ENCODE measurements at places on chromosomes 6 and 20.

DNA sequence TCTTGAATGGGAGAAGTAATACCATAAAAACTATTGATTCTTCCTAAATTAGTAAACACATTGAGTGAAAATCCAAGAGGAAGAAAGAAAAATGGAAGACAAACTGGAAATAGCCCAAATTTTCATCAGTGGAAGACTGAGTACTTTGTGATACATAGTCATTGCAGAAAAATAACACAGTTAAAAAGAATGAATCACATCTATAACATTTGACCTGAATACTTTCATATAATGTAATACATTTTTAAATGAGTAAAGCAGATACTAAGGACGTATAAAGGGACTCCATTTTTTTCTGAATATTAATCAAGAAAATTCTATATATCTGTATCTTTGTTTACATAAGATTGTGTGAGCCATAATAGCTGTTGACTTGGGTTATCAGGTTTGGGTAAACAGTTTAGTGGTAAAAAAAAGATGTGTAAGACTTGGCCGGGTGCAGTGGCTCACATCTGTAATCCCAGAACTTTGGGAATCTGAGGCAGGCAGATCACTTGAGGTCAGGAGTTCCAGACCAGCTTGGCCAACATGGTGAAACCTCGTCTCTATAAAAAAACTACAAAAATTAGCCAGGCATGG lies 4.3 kb upstream of the SLC17A2 start:
- DNase-seq = peak; percentile 2

DNA sequence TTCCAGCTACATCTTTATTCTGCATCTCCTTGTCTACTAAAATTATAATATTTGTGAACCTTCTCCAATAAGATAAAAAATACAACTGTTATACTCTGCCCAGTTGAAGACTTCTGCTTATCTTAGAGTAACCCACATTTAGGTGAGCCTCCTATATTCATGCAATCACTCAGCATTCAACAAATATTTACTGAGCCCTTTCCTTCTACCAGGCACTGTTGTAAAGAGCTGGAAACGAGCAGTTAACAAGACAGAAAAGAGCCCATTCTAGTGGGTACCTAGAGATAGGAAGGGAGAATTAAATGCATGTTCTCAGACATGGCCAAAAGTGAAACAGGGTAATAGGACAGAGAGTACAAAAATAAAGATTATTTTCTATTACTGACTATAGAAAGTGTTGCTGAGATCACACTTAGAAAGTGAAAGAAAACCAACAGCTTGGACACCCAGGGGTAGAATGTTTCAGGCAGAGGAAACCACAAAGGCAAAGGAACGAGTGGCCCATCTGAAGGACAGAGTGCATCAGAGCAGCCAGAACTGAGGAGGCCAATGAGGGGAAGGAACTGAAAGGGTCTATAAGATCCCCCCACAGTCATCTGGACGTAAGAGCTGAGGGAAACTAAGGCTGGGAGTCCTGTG lies 50.8 kb upstream of the SMLR1 start:
- DNase-seq = no peak

- peak; percentile 31 for DNase-seq
Measured at GRCh38 chr6:35583893-35584688, 71.4 kb upstream of the TULP1 start.

DNA sequence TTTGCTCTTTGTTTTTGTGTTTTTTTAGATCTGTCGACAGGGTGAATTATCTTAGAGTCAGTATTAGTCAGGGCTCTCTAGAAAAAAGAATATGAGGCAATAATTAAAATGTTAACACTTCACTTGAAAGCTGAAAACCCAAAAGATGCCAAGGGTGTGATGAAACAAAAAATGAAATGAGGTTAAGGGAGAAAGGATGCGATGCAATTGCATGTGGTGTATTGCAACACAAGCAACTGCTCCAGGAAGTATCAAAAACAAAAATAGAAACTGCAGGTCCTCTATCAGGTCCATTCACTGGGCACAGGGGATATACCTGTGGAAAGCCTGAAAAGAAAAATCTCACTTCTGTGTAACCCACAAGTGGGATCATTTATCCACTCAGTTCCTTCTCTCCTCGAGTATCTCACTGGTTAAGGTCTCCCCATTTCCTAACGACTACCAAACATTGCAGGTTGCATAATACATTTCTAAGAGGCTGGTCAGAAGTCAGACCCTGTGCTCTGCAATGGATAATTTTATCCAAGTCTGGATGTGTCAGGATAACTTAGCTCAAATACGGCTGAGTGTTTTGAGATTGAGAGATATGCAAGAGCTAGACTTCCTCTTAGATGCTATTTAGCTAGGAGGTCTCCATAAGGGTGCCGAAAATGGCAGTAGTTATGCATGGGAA lies 257.7 kb upstream of the GJE1 start:
- DNase-seq = no peak

DNA sequence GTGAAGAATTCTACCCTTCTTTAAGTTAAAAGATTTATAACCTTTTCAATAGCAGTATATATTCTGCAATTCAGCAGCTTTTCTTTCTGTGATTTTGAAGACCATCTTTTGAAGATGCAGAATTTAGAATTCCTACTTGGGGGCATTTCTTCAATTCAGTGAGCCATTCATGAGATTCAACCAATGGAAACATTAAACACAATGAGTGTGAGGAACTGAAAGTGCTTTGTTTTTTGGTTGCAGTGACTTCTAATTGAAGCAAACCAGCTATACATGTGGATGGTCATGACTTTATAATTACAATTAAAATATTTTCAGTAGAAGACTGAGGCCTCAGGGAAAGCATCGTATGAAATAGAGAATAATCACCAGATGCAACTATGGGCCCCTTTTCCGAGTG lies 108.3 kb downstream of the CARMIL1 start:
- DNase-seq = no peak

GRCh38 chr20:12223057-12223456 lies 305.4 kb downstream of the BTBD3 start:
- DNase-seq = no peak

DNA sequence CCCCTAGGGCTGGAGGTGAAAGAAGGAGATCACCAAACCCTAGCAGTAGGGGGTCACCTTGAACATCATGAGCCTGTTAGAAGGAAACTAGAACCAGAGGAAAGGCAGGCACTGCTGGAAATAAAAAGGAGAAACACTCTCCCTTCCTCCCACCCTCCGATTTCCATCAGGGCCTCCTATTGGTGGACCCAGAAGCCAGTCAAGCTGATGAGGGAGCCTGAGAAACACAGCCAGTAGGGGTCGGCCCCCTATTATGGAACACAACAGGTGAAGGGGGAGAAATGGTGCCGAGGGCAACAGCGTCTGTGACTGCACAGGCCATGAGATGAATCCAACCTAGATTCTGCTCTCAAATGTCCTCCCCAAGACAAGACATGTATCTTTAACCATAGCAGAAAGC lies 156.1 kb upstream of the LRFN2 start:
- no peak for DNase-seq

GRCh38 chr6:19368511-19368910 lies 468.7 kb upstream of the ID4 start:
- no peak for DNase-seq

GRCh38 chr6:53822401-53823125 lies 27.8 kb downstream of the LRRC1 start:
- DNase-seq = no peak

DNA sequence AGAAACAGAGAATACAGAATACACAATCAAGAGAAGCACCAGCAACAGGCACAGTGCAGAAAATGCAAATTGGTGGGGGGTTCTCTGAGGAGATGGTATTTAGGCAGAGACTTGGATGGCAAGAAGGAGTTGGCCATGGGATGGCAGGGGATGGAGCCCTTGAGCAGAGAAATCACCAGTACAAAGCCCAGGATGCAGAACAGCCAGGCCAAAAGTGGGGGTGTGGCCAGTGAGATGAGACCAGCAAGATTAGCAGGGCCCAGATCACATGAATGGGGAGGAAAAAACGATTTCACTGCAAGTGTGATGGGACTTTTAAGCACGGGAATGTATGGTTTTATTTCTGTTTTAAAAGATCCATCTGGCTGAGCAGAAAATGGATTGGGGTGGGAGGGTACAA lies 63.4 kb downstream of the TRAM2 start:
- DNase-seq = no peak

- DNase-seq = no peak
Measured at GRCh38 chr20:46838011-46838410, 56.6 kb upstream of the EYA2 start.

- no peak for DNase-seq
Measured at GRCh38 chr6:338815-339262, 46.6 kb downstream of the DUSP22 start.

GRCh38 chr6:106145741-106146227 lies 59.6 kb downstream of the PRDM1 start:
- DNase-seq = no peak

DNA sequence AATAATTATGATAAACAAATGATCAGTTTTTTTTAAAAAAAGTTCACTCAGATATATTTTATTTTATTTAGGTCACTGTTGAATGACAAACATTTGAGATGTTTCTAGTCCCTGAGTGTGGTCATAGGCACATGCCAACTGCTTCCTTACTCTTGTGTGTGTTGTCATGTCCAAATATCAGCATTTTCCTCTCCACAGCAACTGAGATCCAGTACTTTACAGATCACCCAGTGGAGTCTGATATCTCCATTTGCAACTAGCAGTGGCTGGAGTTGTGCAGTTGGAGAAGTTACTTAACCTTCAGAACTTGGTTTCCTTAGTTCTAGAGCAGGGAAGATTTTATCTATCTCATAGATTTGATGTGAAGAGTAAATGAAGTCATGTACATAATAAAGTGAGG lies 101.3 kb downstream of the MYB start:
- no peak for DNase-seq

GRCh38 chr6:38185244-38185643 lies 365.7 kb downstream of the ZFAND3 start:
- no peak for DNase-seq

GRCh38 chr6:111809264-111809663 lies 64.0 kb downstream of the FYN start:
- DNase-seq = no peak

DNA sequence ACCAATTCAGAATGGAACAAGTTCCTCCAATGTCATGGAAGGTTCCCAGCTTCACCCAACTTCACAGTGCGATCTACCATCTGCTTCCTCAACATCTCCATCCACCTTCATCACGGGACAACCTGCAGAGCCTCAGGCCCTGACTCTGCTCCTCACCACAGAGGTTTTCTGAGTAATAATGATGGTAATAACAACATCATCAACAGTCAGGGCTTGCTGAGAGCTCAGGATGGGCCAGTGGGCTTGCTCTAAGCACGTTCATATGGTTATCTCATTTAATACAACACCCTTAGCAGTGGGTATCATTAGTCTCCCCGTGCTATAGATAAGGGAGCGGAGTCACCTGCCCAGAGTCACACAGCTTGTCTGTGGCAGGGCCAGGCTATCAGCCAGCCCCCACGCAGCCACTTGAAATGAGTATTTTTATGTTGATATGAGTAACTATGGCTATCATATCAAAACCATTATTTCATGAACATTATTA lies 38.6 kb downstream of the PREX1 start:
- DNase-seq = no peak

DNA sequence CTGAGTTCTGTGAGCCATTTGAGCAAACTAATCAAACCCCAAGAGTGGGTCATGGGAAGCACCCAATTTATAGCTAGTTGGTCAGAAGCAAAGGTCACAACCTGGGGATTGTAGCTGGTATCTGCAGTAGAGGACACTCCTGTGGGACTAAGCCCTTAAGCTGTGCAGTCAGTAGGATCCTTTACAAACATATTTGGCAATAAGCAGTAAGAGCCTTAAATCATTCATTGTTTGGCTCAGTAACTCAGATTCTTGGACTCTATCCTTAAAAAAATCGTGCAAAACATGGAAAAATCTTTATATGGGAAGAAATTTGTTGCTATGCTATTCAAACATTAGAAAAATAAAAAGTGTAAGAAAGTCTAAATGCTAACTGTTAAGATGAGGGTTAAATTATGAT lies 29.9 kb downstream of the FRK start:
- DNase-seq = no peak

DNA sequence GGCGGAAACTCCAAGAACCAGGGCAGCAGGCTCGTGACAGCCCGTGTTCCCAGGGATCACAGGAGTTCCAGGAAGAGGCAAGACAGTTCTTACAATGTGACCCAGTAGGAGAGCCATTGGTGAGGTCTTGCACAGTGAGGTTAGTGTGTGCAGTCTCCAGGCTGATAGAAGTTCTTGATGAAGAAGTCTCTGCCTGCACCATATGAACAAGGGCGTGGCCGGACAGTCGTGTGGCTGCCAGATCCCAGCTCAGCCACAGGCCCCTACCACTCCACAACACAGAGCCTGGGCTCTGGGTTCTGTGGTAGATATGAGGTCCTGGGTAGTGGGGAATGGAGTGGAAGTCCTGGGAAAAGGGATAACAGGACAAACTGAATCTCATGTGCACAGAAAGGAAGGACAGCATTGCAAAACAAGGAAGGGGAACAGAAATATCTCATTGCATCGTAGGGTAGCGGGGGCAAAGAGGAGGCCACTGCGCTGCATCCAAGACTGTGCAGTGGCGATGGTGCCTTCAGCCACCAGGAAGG lies 65.2 kb downstream of the STX11 start:
- peak; percentile 17 for DNase-seq

DNA sequence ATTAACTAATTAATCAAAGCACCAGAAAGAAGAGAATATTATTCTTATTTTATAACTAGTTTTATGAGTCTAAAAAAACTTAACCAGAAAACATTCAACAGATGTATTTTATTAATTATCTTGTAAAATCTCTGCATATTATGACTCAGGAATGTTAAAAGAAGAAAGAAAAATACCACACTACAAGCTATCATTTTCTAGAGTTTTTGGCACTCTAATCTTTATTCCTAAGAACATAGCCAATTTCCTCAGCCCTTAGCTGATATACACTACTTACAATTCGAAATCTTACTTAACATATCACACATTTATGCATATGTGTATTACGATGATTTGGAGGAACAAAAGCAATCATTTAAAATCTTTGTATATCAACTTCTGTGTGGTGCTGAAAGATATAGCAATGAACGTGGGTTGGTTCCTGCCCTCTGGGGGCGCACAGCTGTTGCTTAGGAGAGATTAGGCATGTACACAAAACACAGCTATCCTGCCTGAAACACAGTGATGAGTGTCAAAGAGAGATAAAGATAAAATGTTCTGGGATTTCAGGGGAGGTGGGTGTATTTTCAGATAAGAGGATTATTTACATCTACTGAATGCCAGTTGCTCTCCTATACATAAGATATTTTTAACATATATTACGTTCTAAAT lies 404.5 kb downstream of the SYNE1 start:
- DNase-seq = peak; percentile 27

DNA sequence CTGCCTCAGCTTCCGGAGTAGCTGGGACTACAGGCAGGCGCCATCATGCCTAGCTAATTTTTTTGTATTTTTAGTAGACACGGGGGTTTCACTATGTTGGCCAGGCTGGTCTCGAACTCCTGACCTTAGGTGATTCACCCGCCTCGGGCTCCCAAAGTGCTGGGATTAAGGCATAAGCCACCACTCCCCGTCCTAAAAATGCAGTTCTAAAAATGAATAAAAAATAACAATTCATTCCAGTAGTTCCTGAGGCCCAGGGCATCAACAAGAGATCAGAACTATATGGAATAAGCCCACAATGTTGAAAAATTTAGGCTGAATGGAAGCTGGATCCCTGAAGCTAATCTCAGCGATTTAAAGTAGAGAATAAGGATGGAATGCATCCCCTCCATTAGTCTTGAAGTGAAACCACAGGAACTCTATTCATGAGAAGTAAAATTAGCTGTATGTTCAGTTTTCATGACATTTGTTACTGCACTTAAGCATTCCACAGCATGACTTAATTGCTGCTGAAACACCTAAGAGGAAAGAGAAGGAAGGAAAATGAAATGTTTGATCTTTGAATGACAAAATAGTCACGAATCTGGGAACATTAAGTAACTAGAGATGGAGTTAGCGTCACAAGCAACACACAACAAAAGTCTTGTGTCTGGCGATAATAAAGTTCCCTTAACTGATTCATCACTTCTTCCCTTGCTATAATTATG lies 80.4 kb upstream of the RIPOR2 start:
- DNase-seq = no peak

All from hepatic stellate cell (primary cell).